ENCODE measurements at places on chromosomes 2 and 18. TPM values are rescaled to one million over a fixed set of nuclear protein-coding genes. Genes with fewer than 3 reads are reported as not detected.

VIT gene
- total RNA-seq, result not detected

ACOXL gene
- not detected for total RNA-seq

ZNF892 gene
- total RNA-seq, result 0.78 TPM

LIMS1 gene
- 10.6 TPM for total RNA-seq

MSTN gene
- not detected for total RNA-seq

GRCh38 chr2:216017365-216017764, 4.0 kb upstream of the MREG start:
- DNase-seq, result peak; percentile 59

GRCh38 chr2:42965196-42965595, 172.8 kb upstream of the HAAO start:
- no peak for DNase-seq

GRCh38 chr2:74675090-74675489, 21.0 kb downstream of the SEMA4F start:
- DNase-seq, result no peak

DNA sequence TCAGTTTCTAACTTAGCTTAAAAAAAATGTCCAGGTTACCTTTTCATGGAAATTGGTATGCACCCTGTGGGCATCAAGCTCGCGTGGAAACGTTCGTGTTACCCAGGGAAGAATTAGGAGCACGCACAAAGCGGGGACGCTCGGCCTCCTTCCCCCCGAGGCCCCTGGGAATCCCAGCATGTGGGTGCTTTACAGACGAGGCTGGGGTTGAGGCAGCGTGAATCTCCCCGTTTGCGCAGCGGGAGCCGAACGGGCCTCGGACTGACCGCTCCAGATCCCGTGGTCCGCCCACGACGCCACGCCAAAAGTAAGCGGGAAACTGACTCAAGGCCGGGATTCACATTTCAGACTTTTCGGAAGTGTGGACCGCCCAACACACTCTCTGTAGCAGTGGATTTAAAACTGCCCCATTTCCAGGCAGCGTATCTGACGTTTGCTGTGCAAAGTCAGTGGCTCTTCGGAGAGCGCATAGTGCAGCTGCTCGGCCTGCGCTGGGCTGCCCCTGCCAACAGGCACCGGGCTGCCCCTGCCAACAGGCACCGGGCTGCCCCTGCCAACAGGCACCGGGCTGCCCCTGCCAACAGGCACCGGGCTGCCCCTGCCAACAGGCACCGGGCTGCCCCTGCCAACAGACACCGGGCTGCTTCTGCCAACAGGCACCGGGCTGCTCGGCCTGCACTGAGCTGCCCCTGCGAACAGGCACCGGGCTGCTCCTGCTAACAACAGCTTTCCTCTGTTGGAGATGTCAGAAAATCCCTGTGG, 49.7 kb downstream of the SH3YL1 start:
- no peak for DNase-seq

DNA sequence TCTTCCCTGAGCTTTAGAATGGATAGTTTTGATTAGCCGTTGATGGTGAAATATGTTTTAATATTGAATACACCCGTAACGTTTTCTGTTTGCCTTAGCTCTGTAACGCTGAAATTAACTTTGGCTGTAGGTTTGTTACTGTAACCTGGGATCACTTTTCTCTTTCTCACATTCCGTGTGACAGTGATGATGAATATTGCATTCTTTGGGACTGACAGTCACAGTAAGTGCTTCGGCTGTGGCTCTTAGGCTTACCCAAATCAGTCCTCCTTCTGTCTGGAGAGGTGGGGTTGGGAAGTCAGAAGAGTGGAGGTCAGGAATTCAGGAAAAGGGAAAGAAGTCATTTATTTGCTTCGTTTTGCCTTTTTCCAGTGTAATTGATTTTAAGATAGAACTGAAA, 18.0 kb downstream of the RMC1 start:
- DNase-seq, result no peak

- DNase-seq, result no peak
Measured at GRCh38 chr2:241909769-241910168, 40.2 kb downstream of the RTP5 start.

DNA sequence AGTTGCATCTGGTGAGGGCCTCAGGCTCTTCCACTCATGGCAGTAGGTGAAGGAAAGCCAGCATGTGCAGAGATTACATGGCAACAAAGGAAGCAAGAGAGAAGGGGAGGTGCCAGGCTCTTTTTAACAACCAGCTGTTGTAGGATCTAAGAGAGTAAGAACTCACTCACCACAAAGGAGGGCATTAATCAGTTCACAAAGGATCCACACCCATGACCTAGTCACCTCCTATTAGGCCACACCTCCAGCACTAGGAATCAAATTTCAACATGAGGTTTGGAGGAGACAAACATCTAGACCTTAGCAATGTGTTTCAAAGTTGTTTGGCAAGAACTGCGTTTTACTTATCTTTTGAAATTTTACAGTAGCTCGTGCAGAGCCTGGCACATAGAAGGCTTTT, 20.5 kb upstream of the REG3A start:
- DNase-seq, result no peak

Measured in CD8-positive, alpha-beta T cell (primary cell).